ENCODE measurements at places on chromosomes 3 and 15. TPM values are rescaled to one million over a fixed set of nuclear protein-coding genes. Genes with fewer than 3 reads are reported as not detected.

Gene TM4SF1
- 948 TPM for total RNA-seq

Gene PDIA3
- 365 TPM for total RNA-seq

Gene TRH
- not detected for total RNA-seq

Gene AGTR1
- 0.77 TPM for total RNA-seq

Gene GPR156
- 0.24 TPM for total RNA-seq

Gene PLOD2
- total RNA-seq = 67.2 TPM

Gene DHX30
- total RNA-seq = 44.2 TPM

Gene CFAP91
- 0.15 TPM for total RNA-seq

Gene PLA2G4B
- 1.6 TPM for total RNA-seq

Gene HYPK
- total RNA-seq = 4.3 TPM

Gene SH3BP5
- 15.7 TPM for total RNA-seq

Gene PRSS50
- not detected for total RNA-seq

Gene PLXNA1
- total RNA-seq = 20.5 TPM

Gene GCNT3
- 123 TPM for total RNA-seq

Gene CIDEC
- 88.8 TPM for total RNA-seq

Gene SMCO1
- total RNA-seq = not detected

Gene THRB
- total RNA-seq = 1.1 TPM

Gene CTXN2
- 0.07 TPM for total RNA-seq

Gene THOC7
- total RNA-seq = 68.8 TPM

Gene MESP1
- 6.8 TPM for total RNA-seq

Gene TRNT1
- 28.7 TPM for total RNA-seq

Gene XRN1
- total RNA-seq = 5.3 TPM

Measured in A549 treated with Hydrocortisone at 1 μM for 4 hours (cell line).